CD4-positive, alpha-beta T cell treated with Interleukin-10 for 1 hour (primary cell): ENCODE measurements at places on chromosomes 5 and 9.
A peak's percentile ranks its signal among the peaks of the same experiment; 100 is the strongest.

- peak; percentile 37 for DNase-seq
Measured at GRCh38 chr9:4382722-4383317, 83.0 kb upstream of the GLIS3 start.

- no peak for DNase-seq
Measured at GRCh38 chr9:84866396-84867175, 197.1 kb downstream of the NTRK2 start.

DNA sequence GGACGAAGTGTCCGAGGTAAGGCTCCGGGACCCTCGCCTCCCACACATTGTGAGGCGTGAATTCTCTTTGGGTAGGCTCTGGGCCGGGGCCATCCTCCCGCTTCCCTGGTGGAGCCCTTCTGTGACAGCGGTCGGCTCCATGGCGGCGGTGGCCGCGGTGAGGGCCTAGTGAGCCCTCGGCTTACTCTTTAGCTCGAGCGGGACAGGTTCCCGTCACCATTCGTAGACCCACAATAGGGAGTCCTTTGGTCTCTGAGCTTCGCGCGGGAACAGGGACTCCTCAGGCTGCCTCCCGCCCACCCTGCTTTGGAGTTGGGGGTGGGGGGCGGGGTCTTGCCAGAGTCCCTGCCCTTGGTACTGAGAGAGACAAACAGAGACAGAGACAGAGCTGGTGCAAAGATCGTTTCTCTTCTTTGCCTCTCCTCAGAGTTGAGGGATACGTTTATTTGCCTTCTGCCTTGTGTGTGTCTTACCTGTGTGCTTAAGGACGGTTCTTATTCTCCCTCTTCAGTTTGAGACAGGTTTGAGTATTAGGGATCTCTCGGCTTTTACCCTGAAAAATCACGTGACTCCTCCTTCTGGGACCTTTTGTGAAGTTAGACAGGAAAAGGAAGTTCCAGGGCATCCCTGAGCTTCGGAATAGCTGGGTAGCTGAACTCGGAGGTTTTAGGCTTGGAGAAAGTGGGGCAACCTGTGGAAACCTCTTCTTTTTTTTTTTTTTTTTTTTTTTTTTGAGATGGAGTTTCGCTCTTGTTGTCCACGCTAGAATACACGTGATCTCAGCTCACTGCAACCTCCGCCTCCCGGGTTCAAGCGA lies 833 bp downstream of the ANKHD1 start:
- peak; percentile 55 for DNase-seq

DNA sequence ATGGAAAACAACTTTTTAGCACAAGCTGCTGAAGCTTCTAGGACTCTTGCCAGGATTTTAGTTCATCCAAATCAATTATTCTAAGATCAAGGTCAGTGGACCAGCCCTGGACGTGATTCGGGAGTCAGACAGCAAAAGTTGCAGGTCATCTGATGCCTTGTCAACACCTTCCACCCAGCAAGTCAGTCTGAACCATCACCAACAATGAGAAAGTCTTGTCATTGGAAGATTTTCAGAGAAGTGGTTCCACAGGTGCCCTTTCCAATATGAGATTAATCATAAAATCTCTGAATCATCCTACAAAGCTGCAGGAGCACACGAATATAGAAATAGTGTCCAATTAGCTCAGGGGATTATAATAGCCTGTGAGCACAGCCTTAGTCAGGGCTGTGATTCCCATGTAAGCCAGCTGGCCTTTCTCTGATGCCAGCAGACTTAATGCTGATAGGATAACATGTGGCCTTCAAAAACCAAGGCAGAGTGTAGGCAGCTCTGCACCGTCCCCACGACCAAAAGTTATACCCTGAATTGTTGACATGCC lies 445.0 kb upstream of the TRPC7 start:
- DNase-seq: no peak

DNA sequence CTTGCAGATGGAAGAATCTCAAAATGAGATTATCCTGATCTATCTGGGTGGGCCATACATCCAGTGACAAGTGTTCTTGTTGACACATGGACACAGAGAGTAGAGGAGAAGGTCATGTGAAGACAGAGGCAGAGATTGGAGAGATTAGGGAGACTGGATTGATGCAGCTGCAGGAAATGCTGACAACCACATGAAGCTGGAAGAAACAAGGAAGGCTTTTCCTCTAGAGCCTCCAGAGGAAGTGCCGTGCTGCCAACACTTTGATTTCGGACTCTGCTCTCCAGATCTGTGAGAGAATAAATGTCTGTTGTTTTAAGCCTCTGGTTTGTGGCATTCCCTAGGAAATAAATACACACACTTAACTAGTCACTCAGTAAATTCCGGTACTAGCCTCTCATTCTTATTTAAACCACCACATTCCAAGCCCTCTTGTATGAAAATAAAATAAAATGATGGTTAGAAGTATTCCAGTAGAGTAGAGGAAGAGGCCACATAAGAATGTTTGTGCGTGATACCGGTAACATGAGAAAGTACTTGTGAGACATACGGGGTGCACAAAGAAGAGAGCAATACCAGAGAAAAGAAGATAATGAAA lies 110.9 kb upstream of the DMAC1 start:
- no peak for DNase-seq

GRCh38 chr9:8267636-8268035 lies 468.1 kb upstream of the DMAC1 start:
- no peak for DNase-seq

DNA sequence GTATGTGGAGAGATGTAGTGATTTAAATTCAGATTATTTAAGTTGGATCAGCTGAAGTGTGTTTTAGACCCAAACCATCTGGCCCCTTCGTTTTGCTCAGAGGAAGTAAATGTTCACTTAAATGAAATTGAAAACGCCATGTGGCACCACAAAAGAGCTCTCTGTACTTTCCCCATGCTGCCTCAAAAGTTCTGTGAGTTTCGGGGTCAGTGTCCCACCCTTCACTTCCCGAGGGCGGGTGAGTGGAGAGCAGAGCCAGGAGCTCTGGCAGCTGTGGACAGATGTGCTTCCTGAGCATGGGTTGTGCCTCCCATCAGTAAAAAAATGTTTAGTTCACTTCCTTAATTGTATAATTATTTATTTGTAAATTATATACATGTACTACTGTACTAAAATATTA lies 48.4 kb downstream of the PSD2 start:
- DNase-seq: no peak

DNA sequence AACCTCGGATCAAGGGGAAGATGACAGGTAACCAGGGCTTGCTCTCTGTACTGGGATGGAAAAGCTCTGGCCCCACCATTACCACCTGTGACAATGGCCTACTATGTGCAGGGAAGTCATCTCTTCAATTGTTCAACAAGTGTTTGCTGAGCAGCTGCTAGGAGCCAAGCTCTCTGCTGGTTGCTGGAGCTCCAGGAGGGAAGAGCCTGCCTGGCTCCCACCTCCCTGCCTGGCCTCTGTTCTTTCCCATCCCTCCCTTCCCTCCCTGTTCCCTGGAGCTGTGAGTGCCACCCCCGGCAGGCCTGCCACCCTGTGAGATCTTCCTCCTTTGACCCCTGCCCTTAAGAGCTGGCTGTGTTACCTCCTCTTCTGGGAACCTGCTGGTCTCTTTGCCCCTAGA lies 59.7 kb upstream of the IER5L start:
- no peak for DNase-seq

DNA sequence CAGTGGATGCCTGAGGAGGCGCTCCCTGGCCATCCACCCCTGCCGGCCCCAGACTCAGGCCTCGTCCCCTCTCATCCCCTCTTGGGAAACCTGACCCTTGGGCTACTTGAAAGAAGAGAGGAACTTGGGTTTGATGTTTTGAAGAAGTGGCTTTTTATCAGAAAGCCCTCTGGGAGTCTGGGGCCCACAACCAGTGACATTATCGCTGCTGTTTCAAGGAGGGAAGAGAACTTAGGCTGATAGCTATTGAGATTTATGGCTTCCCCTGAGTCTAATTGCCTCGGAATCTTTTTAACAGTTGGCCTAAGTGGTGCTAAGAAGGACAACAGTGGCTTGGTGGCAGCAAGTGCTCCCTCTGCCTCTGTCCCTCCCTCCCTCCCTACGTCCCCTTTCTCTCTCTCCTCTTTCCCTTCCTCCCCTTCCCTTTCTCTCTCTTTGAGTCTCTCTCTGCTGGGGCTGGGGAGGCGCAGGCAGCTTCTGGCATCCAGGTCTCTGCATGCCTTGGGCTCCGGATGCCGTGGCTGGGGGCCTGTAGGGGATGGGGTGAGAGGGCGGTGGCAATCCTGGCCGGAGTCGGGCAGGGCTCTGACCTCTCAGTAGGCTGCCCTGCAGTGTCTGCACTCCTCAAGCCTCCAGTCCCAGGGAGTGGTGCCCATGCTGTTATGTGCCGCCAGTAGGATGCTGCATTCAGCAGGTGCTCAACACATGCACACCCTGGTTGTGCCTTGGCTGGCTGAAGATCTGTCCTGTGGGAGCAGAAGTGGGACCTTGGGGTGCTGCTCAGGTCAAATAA lies 49.6 kb upstream of the RXRA start:
- no peak for DNase-seq

- DNase-seq: no peak
Measured at GRCh38 chr5:45578270-45578669, 117.9 kb downstream of the HCN1 start.

DNA sequence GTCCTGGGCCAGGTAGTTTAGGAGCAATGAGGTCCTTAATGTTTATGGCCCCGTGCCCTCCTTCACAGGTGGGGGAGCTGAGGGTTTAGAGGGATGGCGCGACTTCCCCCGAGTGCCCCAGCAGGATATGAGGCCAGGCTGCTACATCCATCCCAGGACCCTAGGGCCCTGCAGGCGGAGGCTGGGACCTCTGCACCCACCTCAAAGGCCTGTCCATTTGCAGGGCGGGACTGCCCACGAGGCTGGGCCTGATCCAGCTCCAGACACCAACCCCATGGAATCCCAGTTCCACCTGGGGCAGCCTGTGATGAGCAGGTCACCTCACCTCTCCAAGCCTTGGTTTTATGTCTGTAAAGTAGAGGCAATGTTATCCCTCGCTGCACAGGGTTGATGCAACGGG lies 142.1 kb downstream of the RXRA start:
- no peak for DNase-seq

- no peak for DNase-seq
Measured at GRCh38 chr5:171850324-171850947, 64.8 kb downstream of the SMIM23 start.

- no peak for DNase-seq
Measured at GRCh38 chr5:154265197-154265773, 74.8 kb downstream of the GALNT10 start.

- DNase-seq: no peak
Measured at GRCh38 chr5:168796593-168797580, 217.7 kb upstream of the PANK3 start.

DNA sequence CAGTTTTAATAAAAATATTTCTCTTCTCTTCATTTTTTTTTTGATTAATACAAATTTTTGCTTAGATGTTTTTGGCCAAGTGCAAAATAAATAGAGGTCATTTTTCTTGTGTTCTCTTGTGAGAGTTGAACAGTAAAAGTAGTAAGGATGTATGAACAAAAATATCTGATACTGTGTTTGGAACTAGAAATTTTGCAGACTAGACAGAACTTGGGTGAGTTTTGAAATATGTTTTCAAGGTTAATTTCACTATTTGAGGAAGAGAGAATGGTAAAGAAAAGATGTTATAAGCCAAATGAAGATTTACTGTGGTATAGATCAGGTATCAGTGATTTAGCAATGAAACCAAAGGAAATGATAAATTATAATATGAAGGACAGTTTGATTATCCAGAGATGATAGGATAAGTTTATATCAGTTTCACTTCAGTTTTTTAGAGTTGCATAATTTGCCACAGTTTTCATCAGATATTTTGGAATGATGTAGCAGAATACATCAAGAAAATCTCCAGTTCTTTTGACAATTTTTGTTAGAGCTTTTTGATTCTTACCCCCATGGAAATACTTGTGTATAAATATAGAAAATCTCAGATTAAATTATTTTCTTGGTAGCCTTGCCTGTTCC lies 147.9 kb upstream of the VCAN start:
- no peak for DNase-seq

DNA sequence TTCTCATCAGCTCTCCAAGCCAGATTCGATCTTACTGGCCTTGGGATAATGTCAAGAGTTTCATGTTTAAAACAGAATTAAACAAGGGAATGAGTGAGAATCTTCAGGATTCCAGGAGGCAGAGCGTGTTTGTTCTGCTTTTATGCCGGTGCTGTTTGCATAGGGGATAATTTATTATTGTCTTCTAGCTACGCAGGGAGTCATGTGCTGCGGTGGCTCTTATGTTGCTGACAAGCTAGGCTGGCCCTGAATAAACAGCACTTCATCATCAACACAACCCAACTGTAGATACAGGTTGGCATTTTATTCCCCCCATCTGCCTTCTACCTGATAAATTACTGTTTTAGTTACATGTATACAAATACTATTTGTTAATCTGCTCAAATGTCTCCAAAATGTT lies 47.1 kb upstream of the PCA3 start:
- DNase-seq: no peak

DNA sequence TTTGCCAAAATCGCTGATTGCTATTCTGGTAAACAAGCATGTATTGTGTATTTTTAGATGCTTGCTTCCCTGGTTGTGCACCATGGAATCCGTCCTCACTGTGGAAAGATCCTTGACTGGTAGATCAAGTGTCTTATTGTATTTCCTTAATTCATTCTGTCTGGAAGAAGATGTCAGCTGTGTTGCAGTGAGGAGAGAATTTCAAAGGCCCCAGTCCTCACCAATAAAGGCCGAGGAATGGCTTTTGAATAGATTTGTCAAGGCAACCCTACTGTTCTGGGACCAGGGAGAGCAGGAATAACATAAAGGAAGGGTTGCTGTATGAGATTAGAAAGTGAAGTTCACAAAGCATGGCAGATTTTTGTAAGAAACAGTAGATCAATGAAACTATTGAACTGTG lies 36.2 kb upstream of the POU5F2 start:
- no peak for DNase-seq

- DNase-seq: no peak
Measured at GRCh38 chr5:33372721-33373472, 67.9 kb upstream of the TARS1 start.

- no peak for DNase-seq
Measured at GRCh38 chr9:4333231-4333740, 33.4 kb upstream of the GLIS3 start.

GRCh38 chr9:89483592-89484474 lies 14.1 kb downstream of the SEMA4D start:
- DNase-seq: peak; percentile 76

DNA sequence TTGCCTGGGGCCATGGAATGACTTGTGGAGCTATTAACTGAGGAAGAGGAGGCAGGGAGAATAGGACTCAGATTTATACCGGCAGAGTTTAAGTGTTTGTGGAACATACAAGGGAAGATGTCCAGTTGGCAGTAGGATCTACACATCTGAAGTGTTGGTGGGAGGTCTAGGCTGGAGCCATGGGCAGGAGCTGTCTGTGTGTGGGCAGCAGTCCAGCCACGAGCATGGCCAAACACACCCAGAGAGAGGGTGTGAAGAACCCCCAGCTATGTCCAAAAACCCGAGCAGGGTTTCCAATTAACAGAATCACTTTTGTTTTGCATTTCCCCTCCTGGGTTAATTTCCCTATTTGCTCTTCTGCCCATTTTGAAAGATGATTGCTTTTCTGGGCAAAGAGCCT lies 393.7 kb downstream of the CDK5RAP2 start:
- no peak for DNase-seq
